Stimulated activated CD4-positive, alpha-beta T cell treated with anti-CD3 and anti-CD28 coated beads, TNF-alpha, amount 100 ng/mL, for 24 hours (primary cell): ENCODE measurements at places on chromosomes 2 and 18.

GRCh38 chr18:21889570-21889969, 149.0 kb downstream of the MIB1 start:
- DNase-seq = no peak

DNA sequence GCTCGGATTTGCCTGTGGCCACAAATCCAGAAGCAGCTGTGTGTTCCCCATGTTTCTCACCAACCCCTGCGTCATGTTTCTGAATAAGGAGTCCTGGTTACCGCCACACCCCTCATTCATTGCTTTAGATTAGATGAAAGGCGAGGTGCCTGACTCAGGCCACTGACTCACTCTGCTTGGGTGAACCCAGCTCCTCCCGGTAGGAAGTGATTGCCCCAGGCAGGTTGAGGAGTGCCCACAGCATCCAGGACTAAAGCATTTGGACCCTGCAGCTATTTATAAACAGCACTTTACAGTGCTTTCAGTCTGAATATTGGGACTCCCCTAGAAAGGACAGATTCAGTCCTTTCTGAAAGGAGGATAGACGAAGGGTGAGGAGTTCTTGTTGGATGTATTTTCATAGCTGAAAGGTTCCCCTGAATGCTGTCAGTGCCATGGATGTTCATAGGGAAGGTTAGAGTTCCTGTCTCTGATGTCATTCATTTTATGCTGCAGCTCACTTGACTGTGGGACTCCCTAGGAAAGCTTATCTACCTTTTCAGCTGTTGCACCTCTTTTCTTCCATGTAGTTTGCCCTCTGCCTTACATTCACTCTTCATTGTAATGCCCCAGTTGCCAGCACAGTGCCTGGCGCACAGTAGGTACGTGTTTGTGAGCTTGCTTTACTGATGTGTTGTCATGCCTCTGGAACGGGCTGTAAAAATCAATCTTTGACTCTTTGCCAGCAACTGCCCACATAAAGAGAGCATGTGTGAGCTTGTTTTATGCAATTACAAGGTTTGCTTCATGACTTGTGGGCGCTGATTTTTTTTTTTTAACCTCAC, 14.9 kb downstream of the ITGA6 start:
- peak; percentile 42 for DNase-seq

- DNase-seq = no peak
These were observed 7.3 kb downstream of the IL1RN start for GRCh38 chr2:113134717-113135116.

GRCh38 chr2:208872591-208872990, 466.0 kb downstream of the PTH2R start:
- DNase-seq = no peak

- DNase-seq = no peak
These were observed 6.7 kb upstream of the CERS6 start for GRCh38 chr2:168449419-168449818.

GRCh38 chr2:18464913-18465312, 95.5 kb downstream of the RDH14 start:
- no peak for DNase-seq

GRCh38 chr2:238024986-238025385, 35.8 kb upstream of the SCLY start:
- DNase-seq = peak; percentile 9

GRCh38 chr2:159744363-159744762, 32.1 kb downstream of the MARCHF7 start:
- no peak for DNase-seq

DNA sequence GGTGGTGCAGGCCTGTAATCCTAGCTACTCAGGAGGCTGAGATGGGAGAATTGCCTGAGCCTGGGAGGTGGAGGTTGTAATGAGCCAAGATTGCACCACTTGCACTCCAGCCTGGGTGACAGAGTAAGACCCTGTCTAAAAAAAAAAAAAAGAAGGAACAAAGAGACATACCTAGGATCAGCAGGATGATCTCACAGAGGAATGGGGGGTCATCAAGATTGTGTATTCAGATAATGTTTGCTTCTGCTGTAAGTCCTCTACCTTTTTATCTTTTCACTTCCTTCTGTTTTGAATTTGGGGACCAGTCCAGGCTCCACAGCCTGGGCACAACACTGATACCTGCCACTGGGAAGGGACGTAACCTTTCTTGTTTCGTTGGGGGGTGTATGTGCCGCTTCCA, 53.2 kb downstream of the MAP4K4 start:
- no peak for DNase-seq

GRCh38 chr2:223971-224760, 39.7 kb downstream of the SH3YL1 start:
- DNase-seq = no peak

- no peak for DNase-seq
These were observed 136.5 kb upstream of the RND3 start for GRCh38 chr2:150624001-150624401.

DNA sequence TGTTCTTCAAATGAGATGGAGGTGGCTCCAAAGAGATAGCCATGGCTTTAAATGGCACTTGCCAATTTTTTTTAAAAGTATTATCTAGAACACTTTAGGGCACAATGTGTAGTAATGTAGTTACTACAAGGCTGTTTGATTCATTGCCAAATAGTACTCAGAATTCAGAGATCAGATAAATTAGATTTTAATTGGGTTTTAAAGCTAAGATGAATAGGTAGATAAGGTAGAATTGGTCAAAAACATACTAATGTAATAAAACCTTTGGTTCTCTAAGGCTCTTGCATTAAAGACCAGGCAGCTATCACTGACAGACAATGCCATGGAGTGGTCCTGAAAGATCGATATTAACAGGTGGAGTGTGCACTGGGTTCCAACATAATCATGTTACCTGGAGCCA, 365.9 kb downstream of the LRRTM1 start:
- DNase-seq = no peak

- DNase-seq = no peak
These were observed 55.4 kb upstream of the ACYP2 start for GRCh38 chr2:54059986-54060385.

- DNase-seq = no peak
These were observed 249.3 kb upstream of the SYT4 start for GRCh38 chr18:43526426-43527145.

DNA sequence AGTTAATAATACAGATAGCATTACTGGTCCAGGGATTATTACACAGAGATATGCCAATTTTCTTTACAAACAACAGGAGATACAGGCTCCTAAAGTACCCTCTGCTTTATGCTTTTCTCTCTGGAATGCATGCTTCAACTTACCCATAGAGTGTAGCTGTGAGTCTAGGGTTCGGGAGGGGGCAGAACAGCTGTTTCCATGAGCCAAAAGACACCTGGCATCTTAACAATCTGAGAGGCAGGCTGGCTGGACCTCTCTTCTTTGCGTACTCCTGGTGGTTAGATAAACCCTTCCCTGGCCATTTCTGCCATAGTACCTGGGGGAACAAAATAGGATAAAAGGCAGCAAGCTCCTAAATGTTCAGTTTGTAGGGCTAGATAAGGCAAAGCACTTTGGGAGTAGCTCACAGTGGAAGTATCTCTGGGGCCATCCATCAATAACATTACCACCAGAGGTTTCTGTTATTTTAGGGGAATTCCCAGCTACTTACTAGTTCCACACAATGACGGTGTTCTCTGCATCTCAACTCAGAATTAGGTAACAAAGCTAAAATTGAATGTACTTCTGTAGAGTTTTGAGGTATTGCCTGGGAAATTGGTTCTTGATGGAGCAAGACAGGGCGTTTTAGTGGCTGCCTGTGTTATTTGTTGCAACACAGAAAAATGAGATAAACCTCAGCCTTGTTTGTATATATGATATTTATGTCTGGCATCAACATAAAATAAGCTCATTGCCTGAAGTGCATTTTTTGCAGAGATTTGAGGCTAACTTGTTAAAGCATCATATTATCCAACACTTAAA, 6.2 kb upstream of the CCDC85A start:
- no peak for DNase-seq

- no peak for DNase-seq
These were observed 149.7 kb downstream of the MREG start for GRCh38 chr2:215863687-215864086.

- no peak for DNase-seq
These were observed 221.5 kb downstream of the EPHA4 start for GRCh38 chr2:221350616-221351015.

DNA sequence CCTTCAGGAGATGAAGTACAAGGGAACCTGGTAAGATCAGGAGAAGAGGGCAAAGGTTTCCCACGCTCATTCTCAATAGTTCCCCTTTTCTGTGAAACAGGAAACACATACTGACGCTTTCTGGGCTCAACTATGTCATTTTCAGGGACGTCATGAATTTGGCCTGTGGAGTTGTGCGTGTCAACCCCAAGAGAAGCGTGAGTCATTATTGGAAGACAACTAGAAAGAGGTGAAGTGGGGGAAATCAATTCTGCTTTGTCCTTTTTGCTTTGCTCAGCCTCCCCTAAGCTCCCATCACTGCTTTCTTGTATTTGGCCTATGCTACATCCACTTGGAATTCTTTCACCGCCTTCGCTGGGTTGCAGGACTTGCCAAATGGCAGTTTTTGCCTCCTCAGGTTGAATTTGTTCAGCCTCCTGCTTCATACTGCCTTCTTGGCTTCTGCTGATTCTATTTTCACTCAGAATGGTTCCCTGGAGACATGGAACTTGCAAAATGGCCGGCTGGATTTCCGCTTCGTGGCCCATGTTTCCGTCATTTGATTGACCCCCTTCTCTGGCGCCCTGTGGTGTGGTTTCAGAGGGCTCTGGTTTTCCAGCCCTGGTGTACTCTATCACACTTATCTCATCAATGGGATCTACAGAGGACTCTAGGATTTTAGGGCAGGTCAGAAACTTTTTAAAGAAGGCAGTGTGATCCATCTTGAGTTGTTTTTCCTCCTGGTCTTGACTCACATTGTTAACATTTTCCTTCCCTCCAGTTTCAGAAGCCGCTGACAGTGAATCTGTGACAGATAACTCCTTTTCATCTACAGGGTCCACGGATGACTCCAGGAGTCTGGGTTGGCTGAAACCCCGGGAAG, 93.3 kb downstream of the ALPK2 start:
- DNase-seq = no peak

DNA sequence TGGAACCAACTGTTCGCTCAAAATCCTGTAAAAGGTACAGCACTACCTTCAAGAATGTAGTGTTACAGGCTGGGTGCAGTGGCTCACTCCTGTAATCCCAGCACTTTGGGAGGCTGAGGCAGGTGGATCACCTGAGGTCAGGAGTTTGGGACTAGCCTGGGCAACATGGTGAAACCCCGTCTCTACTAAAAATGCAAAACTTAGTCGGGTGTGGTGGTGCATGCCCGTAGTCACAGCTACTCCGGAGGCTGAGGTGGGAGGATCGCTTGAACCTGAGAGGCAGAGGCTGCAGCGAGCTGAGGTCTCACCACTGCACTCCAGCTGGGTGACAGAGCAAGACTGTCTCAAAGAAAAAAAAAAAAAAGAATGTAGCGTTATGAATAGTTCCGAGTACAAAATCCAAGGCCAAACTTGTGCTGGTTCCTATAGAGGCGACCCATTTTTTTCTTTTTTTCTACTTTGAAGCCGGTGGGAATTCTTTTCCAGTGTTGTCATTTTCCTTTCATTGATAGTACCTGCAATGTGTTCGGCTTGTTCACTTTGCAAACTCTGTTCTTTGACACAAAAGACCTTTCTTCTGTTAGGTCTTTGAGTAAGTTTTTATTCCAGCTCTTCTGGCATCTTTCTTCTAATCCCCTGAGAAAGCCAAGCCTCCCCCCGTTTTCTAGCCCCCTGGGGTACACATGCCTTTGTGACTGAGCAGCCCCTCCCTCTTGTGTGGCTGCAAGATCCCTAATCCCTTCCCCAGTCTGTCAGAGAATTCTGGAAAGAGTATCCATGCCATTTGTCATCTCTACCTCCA, 25.1 kb downstream of the INPP5D start:
- no peak for DNase-seq

- no peak for DNase-seq
These were observed 72.7 kb downstream of the MAP2 start for GRCh38 chr2:209496586-209496982.

DNA sequence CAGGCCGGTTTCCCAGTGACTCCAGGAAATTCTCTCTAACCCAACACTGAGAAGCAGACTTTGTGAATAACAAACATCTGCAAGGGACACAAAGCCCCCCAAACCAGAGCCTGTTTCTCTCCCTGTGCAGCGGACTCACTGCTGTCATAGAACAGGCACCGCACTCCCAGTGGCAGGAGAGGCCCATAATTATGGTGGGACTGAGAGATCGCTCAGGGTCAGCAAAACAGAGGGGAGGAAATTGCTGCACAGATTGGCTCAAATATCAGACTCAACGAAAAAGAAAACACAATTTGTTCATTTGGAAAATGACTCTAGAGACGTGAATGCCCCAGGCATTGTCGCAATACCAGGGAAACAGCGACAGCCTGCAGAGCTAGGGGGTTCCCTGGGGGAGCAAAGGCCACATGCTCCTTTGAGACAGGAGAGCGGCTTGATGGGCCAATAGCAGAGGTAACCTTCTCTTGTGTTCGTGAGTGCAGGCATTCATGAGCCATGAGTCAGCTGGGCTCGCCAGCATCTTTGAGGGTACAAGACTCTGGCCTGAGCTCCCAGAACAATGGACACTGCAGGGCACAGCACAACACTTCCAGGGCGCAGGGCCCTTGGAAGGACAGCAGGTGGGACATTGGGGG, 143.3 kb upstream of the KLHL29 start:
- no peak for DNase-seq

GRCh38 chr2:27720004-27720551, 51.4 kb upstream of the MRPL33 start:
- peak; percentile 62 for DNase-seq

DNA sequence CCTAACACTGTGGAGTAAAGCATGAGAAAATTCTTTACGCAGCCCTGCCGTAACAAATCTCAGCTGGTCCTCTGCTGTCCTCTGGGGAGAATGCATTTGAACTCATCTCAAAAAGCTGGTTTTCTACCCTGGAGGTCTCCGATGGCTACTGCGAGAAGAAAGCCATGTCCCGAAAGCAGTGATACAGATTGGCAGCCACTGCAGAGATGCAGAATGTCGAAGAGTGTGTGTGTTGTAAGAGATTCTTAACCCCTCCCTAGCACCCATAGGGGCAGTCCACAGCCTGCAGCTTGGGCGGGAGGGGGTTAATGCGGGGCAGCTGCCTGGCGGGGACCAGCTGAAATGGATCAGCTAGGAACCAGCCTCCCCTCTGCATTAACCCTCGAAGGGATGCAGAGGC, 235.9 kb downstream of the ZNF516 start:
- DNase-seq = no peak

GRCh38 chr18:24060644-24061043, 46.1 kb downstream of the TTC39C start:
- DNase-seq = no peak

- no peak for DNase-seq
These were observed 591 bp downstream of the SLC16A14 start for GRCh38 chr2:230068016-230068650.

DNA sequence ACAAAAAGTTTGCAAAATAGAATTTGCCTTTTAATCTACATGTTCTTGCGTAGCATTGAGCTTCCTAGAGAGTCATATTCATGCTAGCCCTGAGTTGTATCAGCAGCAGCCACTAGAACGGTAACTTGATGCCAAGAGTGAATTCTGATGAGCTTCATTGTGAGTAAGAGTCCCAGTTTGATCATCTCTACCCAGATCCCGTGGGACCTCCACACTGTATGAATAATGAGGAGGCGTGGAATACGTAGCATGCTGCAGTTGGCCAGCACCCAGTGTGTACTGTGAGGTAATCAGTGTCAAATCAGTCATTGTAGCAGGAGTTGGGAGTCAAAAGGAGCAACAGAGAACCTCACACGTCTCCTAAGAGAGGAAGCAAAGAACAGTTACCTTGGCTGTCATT, 197.9 kb downstream of the NEDD4L start:
- no peak for DNase-seq

- no peak for DNase-seq
These were observed 1.6 kb upstream of the SLC66A2 start for GRCh38 chr18:79952996-79953559.
